ENCODE measurements at places on chromosomes 13 and 19. TPM values are rescaled to one million over a fixed set of nuclear protein-coding genes. Genes with fewer than 3 reads are reported as not detected.

The KMT2B gene
- 30.7 TPM for polyA plus RNA-seq

GRCh38 chr13:24652359-24652758, 27.8 kb upstream of the ATP12A start:
- no peak for DNase-seq

- no peak for DNase-seq
Observed at GRCh38 chr13:25816239-25816638, 235.6 kb downstream of the SHISA2 start.

The TEX101 gene
- not detected for polyA plus RNA-seq

The WASF3 gene
- polyA plus RNA-seq = 10.5 TPM

DNA sequence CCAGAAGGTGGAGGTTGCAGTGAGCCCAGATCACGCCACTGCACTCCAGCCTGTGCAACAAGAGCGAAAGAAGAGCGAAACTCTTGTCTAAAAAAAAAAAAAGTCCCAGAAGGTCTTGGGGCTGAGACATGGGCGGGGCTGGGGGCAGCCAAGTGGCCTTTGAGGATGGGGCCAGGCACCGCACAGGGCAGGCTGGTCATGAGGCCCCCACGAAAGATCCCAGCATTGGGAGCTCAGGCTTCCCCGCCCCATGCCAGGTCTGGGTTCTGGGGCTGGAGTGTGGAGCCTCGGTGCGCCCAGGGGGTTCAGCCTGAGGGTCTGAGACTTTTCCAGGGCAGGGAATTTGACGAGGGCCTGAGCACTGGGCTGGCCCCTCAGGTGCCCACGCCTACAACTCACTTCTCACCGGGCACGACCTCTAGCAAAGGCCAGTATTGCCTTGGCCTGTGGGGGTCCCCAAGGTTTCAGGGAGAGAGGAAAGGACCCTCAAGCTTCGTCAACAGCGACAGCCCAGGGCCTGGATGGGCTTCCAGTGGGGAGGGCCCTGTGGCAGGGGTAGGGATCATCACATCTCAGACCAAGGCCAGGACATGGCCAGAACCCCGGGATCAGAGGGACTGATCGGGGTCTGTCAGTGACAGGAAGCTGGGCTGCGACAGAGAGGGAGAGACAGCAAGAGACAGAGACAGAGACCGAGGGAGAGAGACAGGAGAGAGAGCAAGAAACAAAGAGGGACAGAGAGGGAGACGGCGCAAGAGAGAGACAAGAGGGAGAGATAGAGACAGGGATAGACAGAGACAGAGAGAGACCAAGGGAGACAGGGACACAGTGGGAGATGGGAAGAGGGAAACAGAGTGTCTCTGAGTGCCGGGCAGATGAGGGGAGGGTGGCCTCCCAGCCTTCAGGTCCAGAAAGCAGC, 7.5 kb upstream of the MEX3D start:
- DNase-seq = no peak

The ZNF701 gene
- polyA plus RNA-seq = 3.8 TPM

The JUNB gene
- polyA plus RNA-seq = 109 TPM

GRCh38 chr19:6632002-6632621, 37.8 kb downstream of the TNFSF14 start:
- DNase-seq = peak; percentile 64
